ENCODE measurements at places on chromosomes 2 and 18. TPM values are rescaled to one million over a fixed set of nuclear protein-coding genes. Genes with fewer than 3 reads are reported as not detected.

- DNase-seq = no peak
Measured at GRCh38 chr2:64914735-64915509, 74.3 kb upstream of the SLC1A4 start.

The C2orf66 gene
- not detected for total RNA-seq

The HAAO gene
- total RNA-seq = 25.3 TPM

- DNase-seq = no peak
Measured at GRCh38 chr2:234135750-234136221, 85.3 kb downstream of the SPP2 start.

- no peak for DNase-seq
Measured at GRCh38 chr18:4299395-4299794, 155.7 kb downstream of the DLGAP1 start.

DNA sequence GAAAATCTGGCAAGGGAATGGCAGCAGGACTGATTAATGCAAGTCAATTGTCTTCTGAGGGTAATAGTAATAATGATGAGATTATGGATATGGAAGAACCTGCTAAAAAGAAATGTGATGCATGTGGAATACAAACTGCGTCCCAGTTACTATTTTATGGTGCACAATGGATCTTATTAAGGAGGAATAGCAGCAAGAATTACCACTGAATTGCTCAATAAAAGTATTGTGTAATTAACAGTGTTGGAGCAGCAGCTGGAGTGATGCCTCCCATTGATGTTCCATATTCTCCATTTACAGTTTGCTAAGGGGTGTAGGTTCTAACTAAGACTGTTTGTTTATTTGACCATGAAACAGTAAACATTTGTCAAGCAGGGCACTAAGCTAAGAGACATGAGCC lies 167.9 kb downstream of the HRH4 start:
- no peak for DNase-seq

- no peak for DNase-seq
Measured at GRCh38 chr2:232009639-232010274, 48.2 kb downstream of the DIS3L2 start.

The BARD1 gene
- 15.4 TPM for total RNA-seq

DNA sequence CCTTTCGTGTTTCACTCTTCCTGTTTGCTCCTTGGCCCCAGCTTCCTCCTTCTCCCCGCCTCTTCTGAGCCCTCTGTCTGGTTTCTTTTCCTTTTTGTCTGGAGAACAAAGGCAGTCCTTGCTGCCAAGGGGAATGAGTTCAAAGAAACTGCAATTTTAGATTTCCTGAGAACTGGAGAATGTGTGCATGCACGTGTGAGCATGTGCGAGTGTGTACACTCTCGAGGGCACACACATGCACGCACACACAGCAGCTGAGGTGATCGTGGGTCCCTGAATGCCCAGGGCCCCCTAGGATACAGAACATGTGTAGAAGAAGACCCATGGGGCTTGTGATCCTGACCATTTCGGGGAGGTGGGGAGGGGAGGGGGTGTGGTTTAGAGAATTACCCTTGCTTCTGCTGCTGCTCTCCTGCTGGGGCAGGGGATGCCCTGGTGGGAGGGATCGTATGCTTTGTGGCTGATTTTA lies 151.8 kb downstream of the DYSF start:
- DNase-seq = no peak

Data from thoracic aorta (tissue), 2 donors.